CD4-positive, alpha-beta T cell treated with Interferon gamma for 1 hour (primary cell): ENCODE measurements at places on chromosomes 6 and 20.

- DNase-seq, result no peak
Observed at GRCh38 chr6:163170294-163170883, 244.1 kb upstream of the QKI start.

DNA sequence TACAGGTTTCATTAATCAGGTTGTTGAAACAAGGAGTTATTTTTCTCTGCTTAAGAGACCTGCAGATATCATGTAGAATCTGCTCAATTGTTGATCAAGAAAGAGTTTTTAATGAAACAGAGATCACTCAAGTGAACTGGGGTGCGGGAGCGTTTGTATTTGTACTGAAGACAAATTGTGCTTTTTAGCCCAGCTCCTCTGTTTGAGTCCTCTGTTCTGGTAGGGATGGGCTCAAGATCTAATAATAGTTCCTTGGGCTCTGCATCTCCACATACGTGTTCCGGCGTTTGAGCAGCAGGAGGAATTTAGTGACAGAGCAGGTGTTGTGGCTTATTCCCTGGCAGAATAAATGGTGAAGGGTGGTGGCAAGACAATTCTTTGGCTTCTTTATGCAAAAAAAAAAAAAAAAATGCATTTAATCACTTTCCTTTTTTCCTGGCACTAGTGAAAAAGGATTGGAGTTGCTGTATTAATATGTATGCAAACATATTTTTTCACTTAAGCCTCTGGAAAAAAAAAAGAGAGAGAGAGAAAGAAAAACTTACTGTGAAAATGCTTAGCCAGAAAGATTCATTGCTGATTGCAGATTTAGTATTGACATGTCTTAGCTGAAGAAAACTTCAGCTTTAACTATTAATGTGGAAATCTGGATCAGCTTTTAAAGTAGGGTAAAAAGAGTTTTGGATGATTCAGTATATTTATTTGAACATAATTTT lies 4.0 kb downstream of the CITED2 start:
- DNase-seq, result no peak

GRCh38 chr6:14265049-14266021 lies 147.8 kb downstream of the CD83 start:
- DNase-seq, result no peak

DNA sequence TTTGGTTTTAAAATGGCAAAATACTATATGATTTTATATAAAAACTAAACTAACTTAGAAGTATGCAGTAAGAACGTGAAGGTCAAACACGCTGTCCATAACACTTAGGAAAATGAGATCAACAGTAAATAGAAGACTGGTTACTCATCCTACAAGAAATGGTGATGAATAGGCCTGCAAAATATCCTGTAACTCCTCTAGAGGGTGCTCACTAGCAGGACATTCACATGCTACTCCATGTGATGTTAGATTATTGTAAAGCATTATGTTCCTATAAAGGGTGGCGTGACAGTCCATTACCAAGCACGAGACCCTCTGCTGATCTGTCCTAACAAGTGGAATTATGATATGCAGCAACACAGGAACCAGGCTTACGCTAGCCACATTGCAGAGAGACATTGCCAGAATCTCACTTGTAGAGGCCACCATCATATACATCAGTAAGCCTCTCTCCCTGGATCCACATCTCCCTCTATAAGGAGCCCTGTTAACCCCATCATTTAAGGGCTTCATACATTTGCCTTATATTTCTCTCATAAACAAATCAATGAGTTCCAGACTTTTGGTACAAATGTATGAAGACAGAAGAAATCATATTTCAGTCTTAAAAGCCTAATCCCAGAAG lies 18.0 kb upstream of the DEFB129 start:
- DNase-seq, result no peak

GRCh38 chr20:8305449-8305978 lies 173.4 kb downstream of the PLCB1 start:
- DNase-seq, result peak; percentile 59

GRCh38 chr6:146065690-146066089 lies 36.8 kb downstream of the GRM1 start:
- no peak for DNase-seq

- DNase-seq, result no peak
Observed at GRCh38 chr6:139765825-139766285, 391.4 kb upstream of the CITED2 start.

DNA sequence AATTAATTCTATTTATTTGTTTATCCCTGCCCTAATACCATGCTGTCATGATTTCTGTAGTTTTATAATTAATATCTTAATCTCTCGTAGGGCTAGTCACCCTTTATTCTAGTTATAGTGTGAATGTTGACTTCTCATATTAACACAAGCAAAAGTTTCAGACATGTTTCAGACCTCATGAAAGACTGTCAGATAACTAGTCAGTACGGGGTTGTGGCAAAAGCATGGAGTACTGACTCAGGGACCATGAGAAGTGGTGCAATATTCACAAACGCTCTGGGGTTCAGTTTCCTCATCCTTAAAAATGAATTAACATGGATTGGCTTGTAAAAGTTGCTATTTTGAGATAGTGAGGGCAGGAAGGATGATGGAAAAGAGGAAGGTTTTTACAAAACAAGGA lies 148.9 kb downstream of the TMEM200A start:
- no peak for DNase-seq

- DNase-seq, result no peak
Observed at GRCh38 chr20:29878777-29879442, 1378.6 kb upstream of the DEFB115 start.
